Iris pigment epithelial cell (primary cell): ENCODE measurements at places on chromosomes 2 and 18.

GRCh38 chr18:40653682-40654081 lies 1301.4 kb upstream of the PIK3C3 start:
- no peak for DNase-seq

DNA sequence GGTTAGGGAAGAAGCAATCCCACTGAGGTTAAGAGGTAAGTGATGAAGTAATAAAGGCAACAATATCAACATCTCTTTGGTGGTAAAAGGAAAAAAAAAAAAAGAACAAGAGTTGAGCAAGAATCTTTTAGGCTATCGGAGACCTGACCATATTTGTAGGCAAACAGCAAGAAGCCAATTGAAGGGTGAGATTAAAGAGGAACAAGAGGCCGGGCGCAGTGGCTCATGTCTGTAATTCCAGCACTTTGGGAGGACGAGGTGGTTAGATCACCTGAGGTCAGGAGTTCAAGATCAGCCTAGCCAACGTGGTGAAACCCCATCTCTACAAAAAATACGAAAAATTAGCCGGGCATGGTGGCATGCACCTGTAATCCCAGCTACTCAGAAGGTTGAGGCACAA lies 11.3 kb downstream of the VPS54 start:
- DNase-seq = no peak

DNA sequence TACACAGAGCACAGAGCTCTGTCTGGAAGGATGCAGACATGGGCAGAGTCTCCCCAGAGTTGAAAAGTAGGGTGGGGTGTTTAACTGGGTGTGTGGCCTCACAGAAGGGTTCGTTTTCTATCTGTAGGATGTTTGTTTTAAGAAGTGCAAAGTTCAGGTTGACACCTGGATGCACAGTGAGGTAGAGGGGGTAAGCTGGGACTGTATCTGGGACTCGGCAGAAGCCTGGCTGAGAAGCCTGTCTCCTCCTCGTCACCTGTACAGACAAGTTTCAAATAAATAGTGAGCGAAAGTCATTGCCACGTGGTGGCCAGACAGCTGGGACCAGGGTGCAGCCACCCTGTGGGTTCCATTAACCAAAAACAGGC lies 145.9 kb downstream of the KLHL29 start:
- DNase-seq = no peak

DNA sequence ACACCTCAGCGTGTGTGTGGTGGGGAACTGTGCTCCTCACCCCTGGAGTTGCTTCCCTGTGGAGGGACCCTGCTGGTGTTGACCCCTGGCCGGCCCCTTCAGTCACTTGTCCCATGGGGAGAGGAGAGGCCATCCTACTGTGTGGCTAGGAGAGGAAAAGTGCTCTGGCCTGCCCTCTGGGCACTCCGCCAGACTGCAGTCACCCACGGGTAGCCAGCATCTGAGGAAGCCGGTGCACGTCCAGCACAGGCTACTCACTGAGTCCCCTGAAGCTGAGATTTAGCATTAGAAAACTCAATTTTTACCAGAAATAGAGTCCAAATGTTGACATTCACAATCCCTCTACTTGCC lies 211.5 kb upstream of the RAB6C start:
- DNase-seq = no peak

GRCh38 chr2:14700753-14701152 lies 68.2 kb downstream of the LRATD1 start:
- DNase-seq = peak; percentile 78
